Right ventricle myocardium inferior (tissue), 1 donor: ENCODE measurements at places on chromosomes 11 and 22. TPM values are rescaled to one million over a fixed set of nuclear protein-coding genes. Genes with fewer than 3 reads are reported as not detected.

GRCh38 chr11:107707807-107708206 lies 4.0 kb downstream of the SLN start:
- DNase-seq = no peak

GRCh38 chr11:115939104-115939730 lies 435.0 kb upstream of the CADM1 start:
- DNase-seq = no peak

GRCh38 chr11:119315131-119316015 lies 1.6 kb downstream of the MCAM start:
- no peak for DNase-seq

DNA sequence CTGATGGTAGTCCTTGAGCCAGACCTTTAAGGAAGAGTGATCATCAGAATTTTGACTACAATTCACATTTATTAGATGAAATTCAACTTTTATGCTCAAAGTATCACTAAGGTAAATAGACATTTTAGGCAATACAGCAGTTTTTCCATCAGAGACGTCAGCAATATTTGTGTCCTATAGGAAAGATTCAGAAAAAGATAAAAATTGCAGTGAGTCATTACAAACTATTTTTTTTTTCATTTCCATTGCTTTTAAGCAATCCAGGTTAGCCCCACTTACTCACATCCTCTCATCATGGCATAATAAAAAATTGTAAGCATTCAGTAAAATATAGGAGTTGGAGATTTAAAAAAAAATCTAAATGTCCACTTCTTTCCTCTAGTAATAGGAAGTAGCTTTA lies 46.9 kb downstream of the MSANTD4 start:
- DNase-seq = no peak

GRCh38 chr11:21465203-21465602 lies 727.7 kb upstream of the ANO5 start:
- no peak for DNase-seq

- DNase-seq = no peak
These were observed 1029.0 kb upstream of the TENM4 start for GRCh38 chr11:80469871-80470270.

GRCh38 chr22:33848251-33848650 lies 72.0 kb downstream of the LARGE1 start:
- no peak for DNase-seq

- DNase-seq = no peak
These were observed 7.6 kb upstream of the MUC5AC start for GRCh38 chr11:1150116-1150515.

The MALAT1 gene
- total RNA-seq = 5,781 TPM

The NRXN2 gene
- 1.9 TPM for total RNA-seq

The MUC5AC gene
- total RNA-seq = not detected

The PATZ1 gene
- total RNA-seq = 9.7 TPM

The PIH1D2 gene
- 1.2 TPM for total RNA-seq

The TSSC4 gene
- total RNA-seq = 31.4 TPM
